ENCODE measurements at places on chromosomes 2 and 18.

DNA sequence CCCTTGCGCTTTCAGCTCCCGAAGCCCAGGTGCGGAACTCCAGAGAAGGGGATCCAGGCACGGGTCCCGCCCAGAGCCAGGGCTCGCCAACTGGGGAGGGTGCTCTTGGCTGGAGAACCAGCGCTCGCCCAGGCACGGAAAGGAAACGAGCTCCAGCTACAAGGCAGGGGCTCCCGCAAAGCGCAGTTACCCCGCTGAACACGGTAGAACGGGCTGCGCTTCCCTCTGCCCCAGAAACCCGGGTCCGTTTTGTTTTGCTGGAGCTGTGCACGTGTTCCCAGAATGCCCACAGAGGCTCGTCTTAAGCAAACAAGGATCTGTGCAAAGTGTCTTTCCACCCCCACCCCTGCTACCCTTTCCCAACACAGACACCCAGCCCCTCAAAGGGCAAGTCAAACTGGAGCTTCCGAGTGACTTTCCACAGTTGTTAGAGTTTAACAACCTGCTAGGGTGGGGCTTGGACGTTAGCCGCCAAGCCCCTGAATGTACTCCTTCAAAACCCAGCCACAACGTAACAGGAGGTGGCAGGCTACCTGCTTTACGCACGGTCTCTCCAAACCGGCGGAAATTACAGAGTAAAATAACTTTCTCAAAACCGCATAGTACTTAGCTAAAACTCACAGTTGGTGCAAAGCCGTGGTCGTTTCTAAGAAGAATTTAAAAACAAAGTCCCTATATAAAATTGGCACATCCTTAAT, 775 bp downstream of the RNF125 start:
- DNase-seq: peak; percentile 61

DNA sequence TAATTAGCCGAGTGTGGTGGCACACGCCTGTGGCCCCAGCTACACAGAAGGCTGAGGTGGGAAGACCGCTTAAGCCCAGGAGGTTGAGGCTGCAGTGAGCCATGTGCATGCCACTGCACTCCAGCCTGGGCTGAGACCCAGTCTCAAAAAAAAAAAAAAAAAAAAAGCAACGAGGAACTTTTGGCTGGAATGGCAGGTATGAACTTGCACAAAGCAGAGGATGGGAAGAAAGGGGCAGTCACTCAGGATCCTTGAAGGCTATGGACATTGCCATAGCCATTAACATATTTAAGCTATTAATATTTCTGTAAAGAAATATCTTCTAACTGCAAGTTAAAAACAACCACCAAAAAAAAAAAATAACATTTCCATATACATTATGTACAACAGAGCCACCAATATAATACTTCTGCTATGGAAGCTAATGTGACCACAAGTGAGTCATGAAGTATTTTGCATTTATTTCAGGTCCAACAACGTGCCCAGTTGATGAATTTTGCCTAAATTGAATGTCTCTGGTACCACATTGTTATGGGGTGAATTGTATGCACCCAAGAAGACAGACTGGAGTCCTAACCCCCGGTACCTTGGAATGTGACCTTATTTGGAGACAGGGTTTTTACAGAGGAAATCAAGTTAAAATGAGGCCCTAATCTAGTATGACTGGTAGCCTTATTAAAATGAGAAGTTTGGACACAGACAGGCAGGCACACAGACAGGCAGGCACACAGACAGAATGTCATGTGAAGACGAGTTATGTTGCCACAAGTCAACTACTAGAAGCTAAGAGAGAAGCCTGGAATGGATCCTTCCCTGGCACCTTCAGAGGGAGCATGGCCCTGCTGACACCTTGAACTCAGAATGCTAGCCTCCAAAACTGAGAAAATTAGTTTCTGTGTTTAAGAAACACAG, 102.8 kb downstream of the RBMS1 start:
- DNase-seq: no peak

DNA sequence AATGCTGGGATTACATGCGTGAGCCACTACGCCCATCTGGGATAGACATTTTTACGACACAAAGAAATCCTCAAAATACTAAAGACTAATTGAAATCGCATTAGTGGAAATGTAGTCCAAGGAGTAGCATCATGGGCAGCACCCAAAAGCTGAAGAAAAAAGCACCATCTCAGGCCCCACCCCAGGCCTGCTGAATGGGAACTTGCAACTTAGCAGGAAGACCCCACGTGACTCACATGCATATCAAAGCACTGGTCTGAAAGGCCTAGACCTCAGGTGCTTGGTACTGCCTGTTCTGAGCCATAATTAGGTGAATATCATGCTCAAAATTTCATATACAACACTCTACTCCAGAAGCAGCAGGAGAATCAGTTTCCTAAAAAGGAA, 28.9 kb downstream of the SPRED2 start:
- no peak for DNase-seq

DNA sequence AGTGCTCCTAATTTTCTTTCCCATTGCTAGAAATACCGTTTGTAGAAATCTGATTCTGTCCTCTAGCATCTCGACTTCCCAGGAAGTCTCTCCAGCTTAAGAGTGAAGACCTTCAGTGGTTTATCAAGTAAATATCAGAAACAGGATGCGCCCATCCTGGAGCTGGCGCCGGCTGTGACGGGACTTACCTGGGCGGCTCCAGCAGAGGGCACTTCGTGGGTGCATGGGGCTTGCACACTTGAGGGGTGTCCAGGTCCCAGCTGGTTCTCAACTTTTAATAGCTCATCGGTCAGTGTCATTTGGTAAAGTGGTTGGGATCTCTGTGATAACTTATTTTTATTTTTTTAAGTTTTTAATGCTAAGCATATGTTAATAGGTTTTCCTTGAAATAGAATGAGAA, 167.0 kb upstream of the TPO start:
- DNase-seq: no peak

DNA sequence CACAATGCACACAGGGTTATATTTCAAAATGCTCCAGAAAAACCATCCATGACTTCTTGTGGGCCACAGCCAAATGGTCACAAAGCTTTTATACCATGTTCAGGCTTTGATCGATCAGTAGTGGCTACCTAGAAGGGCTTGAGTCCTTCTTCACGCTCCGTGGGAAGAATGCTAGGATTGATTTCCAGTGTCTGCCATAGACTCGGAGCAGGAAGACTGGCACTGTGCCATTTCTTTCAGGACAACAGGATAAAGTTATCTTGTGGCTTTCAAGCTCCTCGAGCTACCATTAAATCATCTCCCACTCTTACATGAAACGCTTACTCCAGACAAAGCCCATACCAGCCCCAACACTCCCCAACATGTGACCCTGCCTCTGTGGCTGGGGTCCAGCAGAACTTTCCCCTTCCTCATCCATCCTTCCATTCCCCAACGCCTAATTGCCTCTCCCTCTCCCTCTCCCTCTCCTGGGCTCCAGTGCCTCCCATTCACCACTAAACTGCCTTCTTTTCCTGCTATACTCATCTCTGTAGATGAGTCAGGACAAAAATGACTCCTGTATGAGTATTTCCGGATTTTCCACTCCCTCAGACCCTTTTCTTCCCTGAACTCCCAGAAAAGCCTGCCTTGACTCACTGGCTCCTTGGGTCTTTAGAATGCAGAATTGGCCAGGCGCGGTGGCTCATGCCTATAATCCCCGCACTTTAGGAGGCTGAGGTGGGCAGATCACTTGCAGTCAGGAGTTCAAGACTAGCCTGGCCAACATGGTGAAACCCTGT, 40.9 kb downstream of the ADD2 start:
- DNase-seq: no peak

DNA sequence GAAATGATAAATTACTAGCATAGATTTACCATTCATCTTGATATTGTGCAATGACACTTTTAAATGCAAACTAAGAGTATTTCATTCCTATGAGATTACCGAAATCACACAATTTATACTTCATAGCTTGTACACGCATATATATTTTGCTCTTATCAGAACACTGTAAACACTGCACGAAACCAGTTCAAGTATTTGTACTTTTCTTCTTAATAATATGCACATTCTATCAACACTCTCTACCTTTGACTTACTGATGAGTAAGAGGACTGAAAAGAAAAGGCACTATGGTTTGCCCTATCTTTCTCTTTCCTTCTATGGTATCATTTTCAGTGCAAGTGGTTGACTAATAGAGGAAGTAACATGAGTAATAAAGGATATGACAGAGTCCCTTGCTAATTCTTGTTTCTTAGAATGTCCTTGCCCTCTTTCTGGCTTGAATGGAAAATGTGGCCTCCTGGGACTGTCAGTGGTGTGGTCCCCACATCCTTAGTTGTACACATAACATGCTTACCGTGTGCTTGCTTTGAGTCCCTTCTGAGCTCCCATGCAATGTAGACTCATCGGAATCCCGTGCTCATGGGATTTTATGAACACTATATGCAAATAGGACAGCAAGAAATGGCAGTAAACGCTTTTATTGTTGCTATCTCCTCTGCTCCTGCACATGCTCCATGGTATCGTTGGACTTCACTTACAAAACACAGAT, 363.5 kb upstream of the TNP1 start:
- DNase-seq: no peak

DNA sequence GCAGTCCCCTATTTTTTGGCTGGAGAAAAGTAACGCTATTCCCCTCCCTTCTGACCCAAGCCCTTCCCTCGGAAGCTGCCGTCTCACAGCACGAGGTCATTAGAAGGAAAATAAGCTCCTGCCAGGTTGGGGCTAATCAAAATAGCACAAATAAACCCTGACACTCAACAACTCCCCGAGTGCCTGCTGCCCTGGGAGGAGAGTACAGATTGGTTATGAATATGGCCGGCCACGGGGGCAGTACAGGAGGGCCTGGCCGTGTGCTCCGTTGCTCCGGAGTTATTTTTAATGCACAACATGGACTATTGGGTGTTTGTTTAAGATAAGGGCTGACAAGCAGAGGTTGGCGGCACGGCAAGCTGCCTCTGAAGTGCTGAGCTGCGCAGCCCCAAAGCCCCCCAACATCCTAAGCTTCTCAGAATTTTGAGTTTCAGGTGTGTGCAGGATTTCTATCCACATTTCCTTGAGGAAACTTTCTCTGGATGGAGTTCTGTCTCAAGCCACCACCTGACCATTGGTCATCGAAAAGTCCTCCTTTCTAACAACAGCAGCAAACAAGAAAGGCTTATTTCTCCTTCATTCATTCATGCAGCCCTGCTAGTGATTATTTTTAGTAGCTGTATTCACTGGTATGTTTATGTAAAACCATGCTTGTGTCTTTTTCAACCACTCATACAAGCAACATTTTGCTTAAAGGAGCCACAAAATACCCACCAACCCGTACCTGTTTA, 58.7 kb downstream of the PAX3 start:
- DNase-seq: peak; percentile 61

DNA sequence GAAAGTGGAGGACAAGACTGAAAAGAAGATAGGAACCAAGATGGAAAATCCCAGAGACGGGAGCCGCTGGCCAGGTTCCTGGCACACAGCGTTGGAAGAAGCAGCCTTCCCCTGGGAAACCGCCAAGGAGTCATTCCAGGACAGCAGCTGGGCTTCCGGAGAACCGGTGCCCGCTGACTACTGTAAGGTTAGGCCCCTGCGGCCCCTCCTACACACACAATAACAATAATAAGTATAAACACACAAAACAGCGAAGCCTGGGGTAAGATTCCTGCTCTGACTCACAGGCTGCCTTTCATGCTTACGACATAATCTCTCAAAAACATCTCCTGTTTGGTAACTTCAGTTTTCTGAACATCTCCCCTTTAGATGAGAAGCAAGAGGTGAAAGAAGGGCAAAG, 28.1 kb upstream of the MYCN start:
- peak; percentile 79 for DNase-seq

DNA sequence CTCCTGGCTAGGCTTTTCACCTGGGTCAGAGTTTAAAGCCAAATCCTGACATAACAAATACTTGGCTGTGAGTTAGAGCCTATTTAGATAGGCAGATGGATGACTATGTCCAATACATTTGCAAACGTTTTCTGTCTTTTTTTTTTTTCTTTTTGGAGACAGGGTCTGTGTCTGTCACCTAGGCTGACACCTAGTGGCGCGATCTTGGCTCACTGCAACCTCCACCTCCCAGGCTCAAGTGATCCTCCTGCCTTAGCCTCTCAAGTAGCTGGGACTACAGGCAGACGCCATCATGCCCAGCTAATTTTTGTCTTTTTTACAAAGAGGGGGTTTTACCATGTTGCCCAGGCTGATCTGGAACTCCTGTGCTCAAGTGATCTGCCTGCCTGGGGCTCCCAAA, 124.8 kb downstream of the DYM start:
- peak; percentile 23 for DNase-seq

DNA sequence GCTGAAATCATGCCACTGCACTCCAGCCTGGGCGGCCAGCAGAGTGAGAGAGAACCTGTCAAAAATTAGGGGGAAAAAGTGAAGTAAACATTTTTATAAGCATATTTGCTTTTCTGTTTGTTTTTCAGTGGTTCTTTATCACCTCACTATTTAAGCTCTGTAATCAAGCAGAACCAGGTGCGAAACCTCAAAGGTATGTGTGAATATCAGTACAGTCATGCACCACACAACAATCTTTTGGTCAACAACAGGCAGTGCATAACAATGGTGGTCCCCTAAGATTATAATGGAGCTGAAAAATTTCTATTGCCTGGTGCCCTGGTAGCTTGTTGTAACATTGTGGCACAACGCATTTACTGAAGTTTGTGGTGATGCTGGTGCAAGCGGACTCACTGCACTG, 167.4 kb upstream of the STON1 start:
- no peak for DNase-seq

GRCh38 chr2:70709275-70710037, 58.5 kb downstream of the ADD2 start:
- no peak for DNase-seq

GRCh38 chr2:43455731-43456642, 139.9 kb downstream of the THADA start:
- no peak for DNase-seq

DNA sequence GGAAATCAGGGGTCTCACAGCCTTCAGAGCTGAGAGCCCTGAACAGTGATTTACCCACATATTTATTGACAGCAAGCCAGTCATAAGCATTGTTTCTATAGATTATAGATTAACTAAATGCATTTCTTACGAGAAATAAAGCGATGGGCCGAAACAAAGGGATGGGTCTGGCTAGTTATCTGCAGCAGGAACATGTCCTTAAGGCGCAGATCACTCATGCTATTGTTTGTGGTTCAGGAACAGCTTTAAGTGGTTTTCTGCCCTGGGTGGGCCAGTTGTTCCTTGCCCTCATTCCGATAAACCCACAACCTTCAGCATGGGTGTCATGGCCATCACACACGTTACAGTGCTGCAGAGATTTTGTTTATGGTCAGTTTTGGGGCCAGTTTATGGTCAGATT, 36.4 kb downstream of the TANC1 start:
- DNase-seq: no peak

GRCh38 chr2:46663614-46664013, 184.2 kb downstream of the TMEM247 start:
- DNase-seq: no peak

DNA sequence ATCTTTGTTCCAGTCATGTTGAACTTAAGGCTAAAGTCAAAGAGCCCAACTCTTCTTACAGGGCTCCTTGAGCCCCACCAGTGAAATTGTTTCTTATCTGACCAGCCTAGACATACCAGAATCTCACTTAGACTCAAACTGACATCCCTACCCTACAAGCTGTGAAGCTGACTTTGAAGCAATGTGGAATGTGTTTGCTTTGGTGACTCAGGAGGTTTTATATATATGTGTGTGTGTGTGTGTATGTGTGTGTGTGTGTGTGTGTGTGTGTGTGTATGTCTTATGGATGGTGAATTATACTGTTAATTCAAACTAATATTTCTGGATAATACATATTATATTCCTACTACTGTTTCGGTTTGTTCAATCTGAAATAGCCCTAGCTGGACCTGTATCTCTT, 67.3 kb downstream of the CAMKMT start:
- peak; percentile 9 for DNase-seq
